ENCODE measurements at places on chromosomes 7 and 10. TPM values are rescaled to one million over a fixed set of nuclear protein-coding genes. Genes with fewer than 3 reads are reported as not detected.
A peak's percentile ranks its signal among the peaks of the same experiment; 100 is the strongest.

DNA sequence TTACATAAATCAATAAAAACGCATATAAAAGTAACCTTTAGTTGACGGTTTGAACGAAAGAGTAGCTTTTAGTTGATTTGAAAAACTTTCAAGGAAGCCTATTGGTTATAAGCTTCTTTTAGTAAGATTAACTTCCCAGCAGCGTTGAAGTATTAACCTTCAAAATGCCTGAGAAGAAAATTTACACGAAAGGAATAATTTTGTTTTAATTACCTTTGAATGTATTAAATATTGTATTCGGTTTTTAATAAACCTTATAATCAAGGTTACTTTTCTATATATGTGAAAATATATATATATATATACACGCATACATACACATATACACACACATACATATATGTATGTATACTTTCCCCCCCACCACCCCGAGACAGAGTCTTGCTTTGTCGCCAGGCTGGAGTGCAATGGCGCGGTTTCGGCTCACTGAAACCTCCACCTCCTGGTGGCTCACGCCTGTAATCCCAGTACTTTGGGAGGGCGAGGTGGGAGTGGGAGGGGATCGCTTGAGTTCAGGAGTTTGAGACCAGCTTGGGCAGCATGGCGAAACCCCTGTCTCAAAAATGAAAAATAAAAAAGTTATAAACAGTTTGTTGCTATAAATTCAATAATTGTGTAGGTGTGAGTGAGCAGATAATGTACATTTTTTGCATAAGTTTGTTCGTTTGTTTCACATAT, 57.6 kb upstream of the EZH2 start:
- DNase-seq = peak; percentile 54

DNA sequence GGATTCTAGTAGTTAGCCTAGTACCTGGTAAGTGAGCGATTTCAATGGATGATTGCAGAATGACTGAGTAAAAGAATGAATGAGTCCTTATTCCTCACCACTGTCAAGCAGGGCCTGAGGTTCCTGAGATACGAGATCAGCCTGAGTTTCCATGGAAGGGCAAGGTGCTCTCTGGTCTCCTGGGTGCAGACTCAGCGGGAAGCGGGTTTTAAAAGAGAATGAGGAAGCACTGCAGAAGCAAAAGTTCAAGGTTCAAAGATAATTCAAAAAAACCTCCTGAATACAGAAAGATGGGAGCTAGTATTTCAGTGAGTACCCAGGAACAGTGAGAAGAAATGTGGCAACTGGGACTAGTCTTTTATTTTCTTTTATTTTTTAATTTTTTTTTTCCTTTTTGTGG, 4.3 kb downstream of the ZNF3 start:
- no peak for DNase-seq

GRCh38 chr7:156969972-156970420, 20.5 kb downstream of the NOM1 start:
- no peak for DNase-seq

DNA sequence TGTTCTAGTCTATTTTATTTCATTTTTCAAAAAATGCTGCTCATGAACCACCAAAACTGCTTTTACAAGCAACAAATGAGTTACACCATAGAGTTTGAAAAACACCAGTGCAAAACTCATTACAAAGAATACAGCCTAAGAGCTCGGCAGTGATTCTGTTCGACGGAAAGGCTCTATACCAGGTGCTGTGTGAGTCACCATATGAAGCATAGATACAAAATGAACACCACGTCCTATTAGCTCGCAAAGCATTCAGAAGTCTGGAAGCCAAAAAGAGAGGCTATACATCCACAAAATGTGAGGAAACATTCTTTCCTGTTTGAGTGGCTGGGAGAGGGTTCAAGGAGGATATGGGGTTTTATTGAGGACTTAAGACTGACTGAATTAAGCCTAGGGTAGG, 136.1 kb downstream of the ATE1 start:
- DNase-seq = no peak

- no peak for DNase-seq
Measured at GRCh38 chr10:34475786-34476185, 339.3 kb downstream of the PARD3 start.

GRCh38 chr7:117127585-117128168, 174.4 kb downstream of the ST7 start:
- DNase-seq = peak; percentile 46

GRCh38 chr7:54802841-54803240, 43.8 kb upstream of the SEC61G start:
- DNase-seq = no peak

GRCh38 chr10:79943871-79944270, 5.0 kb downstream of the SFTPD start:
- DNase-seq = no peak

The RET gene
- 0.41 TPM for total RNA-seq

The SLC13A1 gene
- total RNA-seq = not detected

The INA gene
- total RNA-seq = 0.32 TPM

The LRRN3 gene
- 39.2 TPM for total RNA-seq

The SFMBT2 gene
- total RNA-seq = 20.6 TPM

Measured in activated T-cell treated with anti-CD3 and anti-CD28 coated beads, Interleukin-2, amount 50 U/mL, for 4 hours (primary cell).